Thoracic aorta (tissue), 2 donors: ENCODE measurements at places on chromosomes 16 and 17.
A peak's percentile ranks its signal among the peaks of the same experiment; 100 is the strongest.

DNA sequence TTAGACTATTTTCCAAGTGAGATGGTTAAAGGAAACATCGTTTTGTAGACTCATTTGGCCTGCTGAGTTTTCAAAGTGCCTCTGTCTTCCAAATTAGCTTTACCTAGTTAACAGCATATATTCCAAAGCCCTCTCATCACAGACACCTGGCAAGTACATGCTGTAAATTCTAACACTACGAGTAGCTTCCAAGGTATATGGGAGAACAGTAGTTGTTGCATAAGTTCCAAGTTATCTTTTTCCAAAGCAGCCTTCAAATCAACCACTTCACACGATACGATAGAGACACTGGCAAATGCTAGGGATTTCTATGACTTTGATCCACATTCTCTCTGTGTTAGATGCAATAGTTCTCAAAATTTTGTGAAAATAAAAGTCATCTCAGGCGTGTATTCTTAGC is 299.3 kb downstream of the CNTNAP4 start:
- no peak for DNase-seq

DNA sequence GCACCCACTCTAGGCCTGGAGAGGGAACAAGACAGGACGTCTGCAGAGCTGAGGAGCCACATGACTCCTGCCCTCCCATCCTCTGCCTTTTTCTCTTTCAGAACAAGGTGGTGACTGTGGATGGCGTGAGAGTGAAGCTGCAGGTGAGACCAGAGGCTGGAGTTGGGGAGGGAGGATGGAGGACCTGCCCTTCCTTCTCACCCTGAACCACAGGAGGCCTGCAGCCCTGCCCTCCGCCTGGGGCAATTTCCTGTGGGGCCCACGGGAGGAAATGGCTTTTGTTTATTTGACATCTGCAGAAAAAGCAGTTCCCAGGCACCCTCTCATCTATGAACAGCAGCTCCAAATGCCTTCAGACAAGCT is 5.1 kb downstream of the RAB37 start:
- no peak for DNase-seq

- DNase-seq, result no peak
Measured at GRCh38 chr16:87240211-87241136, 76.7 kb downstream of the C16orf95 start.

- DNase-seq, result no peak
Measured at GRCh38 chr17:51147650-51148049, 5.7 kb upstream of the NME1 start.

DNA sequence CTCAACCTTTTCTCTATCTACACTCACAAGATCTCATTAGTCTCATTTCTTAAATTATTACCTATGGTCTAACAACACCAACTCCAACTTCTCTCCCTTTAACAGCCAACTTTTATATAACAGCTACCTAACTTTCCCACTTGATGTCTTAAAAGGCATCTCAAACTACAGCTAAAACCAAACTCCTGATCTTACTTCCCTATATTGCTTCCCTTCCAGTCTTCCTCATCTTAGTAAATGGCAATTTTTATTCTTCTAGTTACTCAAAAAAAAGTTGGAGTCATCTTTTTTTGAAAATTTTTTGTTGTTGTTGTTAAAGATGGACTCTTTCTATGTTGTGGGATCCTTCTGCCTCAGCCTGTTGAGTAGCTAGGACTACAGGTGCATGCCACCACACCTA is 15.3 kb downstream of the SRR start:
- DNase-seq, result no peak

- DNase-seq, result no peak
Measured at GRCh38 chr17:81635431-81635830, 1.5 kb downstream of the NPLOC4 start.

GRCh38 chr16:4365014-4365406 is 6.6 kb upstream of the VASN start:
- DNase-seq, result no peak

DNA sequence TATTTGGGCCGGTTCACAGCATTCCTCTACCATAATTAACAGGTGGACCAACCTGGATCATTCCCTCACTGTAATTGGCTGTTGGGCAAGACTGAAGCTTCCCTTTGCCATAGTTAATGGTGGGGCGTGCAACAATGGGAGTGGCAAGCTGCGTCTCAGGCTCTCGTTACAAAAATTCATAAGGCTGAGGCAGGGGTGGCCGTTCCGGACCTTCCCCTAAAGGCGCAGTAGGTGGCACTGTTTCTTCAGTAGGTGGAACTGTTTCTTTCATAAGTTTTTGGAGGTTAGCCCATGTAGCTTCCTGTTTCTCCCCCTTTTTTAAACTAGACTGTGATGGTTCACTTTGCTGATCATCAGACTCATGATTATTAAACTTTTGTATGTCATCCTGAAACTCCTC is 17.0 kb upstream of the TMC5 start:
- DNase-seq, result no peak

- DNase-seq, result no peak
Measured at GRCh38 chr17:29778956-29779811, 150.8 kb downstream of the SSH2 start.

GRCh38 chr16:71746442-71747046 is 22.0 kb upstream of the PHLPP2 start:
- DNase-seq, result no peak

GRCh38 chr16:10964039-10964890 is 19.9 kb downstream of the CLEC16A start:
- peak; percentile 46 for DNase-seq
